Right lobe of liver (tissue), 6 donors: ENCODE measurements at places on chromosomes 5 and 9.
A peak's percentile ranks its signal among the peaks of the same experiment; 100 is the strongest.

DNA sequence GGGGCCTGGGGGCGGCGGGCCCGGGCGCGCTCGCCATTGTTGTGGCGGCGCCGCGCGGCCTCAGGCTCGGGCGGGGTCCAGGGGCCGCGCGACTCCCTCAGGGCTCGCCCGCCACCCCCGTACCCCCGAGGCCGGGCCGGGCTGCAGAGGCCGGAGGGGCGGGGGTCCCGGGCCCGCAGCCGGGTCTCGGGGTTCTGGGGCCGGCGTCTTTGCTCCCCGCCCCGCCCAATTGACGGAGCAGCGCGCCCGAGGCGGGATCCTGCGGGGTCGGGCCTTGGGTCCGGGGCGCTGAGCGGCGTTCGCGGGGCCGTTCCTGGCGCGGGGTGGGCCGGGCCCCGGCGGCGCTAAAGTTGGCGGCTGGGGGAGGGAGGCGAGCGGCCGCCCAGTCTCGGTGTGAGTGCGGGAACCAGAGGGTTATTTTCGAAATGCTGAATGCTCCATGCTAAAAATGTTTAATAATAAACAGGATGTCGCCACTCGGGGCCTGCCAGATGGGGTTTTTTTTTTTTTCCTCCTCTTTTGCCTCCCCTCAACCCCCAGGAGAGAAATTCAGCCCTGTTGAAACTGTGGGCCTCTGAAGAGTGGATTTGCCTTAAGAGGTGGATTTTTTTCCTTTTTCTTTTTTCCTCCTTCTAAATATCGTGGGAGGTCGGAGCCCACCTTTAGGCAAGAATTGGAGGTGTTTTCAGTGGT, 724 bp downstream of the PRRC2B start:
- DNase-seq = peak; percentile 71

DNA sequence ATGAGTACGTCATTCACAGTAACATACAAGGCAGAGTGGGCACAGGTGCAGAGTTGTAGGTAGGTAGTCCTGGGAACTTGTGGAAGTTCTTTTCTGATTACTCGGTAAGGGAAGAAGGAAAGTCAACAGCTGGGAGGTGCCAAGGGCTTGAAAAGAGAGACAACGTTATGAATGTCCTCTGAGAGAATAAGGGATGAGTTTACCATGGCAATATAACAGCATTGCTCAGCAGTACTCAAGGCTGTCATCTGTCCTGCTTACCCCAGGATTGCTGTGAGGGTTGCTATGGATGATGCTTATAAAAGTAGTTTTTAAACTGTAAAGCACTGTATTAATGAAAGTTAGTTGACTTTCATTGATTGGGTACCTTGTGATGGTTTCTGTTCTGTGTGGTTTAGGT, 369.1 kb upstream of the SGCD start:
- no peak for DNase-seq

DNA sequence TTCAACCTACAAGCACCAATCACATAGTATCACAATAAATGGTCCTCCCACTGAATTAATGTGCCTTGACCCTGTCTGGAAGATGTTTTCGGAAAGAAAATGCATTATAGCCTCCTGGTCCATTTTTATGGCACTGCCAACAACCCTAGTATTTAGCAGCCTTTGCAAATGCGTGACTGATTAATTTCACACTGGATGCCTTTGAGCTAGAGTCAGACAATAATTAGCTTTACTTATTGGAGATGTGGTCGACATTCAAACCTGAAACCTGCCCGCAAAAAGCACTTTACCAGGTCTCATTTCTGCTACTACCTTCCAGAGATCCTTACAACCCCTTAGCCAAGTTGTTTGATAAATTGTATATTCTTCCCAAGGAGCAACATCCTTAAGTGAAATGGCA, 119.3 kb upstream of the DPYSL3 start:
- no peak for DNase-seq

- no peak for DNase-seq
Measured at GRCh38 chr5:6506611-6507010, 58.0 kb downstream of the UBE2QL1 start.

DNA sequence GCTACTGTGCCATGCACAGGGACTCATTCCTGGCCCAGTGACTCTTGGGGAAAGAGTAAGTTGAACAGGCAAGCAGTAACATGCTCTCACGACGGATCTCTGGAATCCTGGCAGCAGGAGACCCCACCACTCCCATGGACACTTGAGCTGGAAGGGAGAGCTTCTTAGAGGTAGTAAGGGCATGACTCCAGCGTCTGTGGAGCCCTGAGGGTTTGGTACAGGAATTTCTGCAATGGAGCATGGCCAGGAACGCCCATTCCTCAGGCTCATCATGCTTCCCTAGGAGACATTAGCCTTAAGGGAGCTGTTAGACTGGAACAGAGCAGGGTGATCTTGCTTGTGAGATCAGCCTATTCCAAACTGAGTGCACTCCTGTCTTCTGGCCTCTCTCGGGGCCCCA, 212.9 kb downstream of the MAT2B start:
- no peak for DNase-seq

- no peak for DNase-seq
Measured at GRCh38 chr5:134177369-134178095, 782 bp upstream of the SKP1 start.

DNA sequence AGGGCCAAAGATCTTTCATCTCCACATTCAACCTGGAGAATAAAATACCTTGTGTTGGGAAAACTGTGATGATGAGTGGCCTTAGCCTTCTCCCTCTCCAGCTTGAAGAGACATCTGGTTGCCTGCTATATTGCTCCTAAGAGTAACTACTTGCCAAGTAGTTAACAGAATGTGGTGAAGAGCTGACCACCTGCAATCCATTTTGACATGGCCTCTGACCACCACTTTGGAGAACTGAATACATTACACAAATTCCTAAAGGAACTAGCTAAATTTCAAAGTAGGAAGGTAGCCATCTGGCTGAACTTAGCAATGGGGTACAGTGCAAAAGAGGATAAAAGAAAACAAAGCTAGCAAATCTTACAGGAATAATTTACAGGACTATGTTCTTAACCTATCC, 7.2 kb downstream of the TBCA start:
- DNase-seq = no peak
